Esophagus muscularis mucosa (tissue), 4 donors: ENCODE measurements at places on chromosomes 12 and 14. TPM values are rescaled to one million over a fixed set of nuclear protein-coding genes. Genes with fewer than 3 reads are reported as not detected.
A peak's percentile ranks its signal among the peaks of the same experiment; 100 is the strongest.

Gene NOS1
- 2.5 TPM for total RNA-seq

DNA sequence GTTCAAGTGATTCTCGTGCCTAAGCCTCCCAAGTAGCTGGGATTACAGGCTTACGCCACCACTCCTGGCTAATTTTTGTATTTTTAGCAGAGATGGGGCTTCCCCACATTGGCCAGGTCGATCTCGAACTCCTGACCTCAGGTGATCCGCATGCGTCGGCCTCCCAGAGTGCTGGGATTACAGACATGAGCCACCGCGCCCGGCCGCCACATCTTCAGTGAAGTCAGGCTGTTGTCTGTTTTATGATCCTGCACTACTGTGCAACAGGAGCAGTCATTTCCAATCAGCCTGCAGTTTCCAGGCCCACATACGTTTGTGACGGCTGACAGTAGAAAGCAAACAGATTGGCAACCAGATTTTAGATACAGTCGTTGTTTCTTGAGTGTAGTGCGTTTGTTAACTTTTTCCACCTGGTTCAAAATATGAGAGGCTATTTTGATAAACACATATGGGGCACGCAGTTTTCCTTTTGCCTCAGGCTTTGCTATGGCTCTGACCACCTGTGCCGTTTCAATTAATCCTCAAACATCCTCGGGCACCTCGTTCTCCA, 74.8 kb downstream of the LGMN start:
- no peak overlapping the region for H3K27ac ChIP-seq
- H3K36me3 ChIP-seq = peaks cover 32% of the 10 kb centered on the region
- no peaks in the 10 kb centered on the region for H3K27me3 ChIP-seq
- no peaks in the 10 kb centered on the region for H3K4me1 ChIP-seq
- no peak for DNase-seq

GRCh38 chr14:82084813-82085212, 551.2 kb upstream of the SEL1L start:
- H3K4me3 ChIP-seq = no peak overlapping the region
- no peak overlapping the region for H3K27ac ChIP-seq
- no peaks in the 10 kb centered on the region for H3K4me1 ChIP-seq
- no peak for DNase-seq

DNA sequence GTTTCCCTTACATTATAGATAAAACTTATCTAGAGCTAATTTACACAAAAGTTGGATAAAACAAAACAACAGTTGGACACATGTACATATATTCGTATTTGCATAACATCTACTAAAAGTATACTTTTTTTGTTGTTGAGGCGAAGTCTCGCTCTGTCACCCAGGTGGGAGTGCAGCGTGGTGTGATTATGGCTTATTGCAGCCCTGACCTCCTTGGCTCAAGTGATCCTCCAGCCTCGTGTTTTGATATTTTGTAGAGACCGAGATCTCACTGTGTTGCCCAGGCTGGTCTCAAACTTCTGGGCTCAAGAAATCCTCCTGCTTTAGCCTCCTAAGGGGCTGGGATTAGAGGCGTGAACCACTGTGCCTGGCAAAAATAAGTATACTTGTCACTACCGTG, 9.4 kb downstream of the SYNE2 start:
- DNase-seq = no peak
- no peaks in the 10 kb centered on the region for H3K36me3 ChIP-seq
- H3K4me3 ChIP-seq = no peak overlapping the region
- no peaks in the 10 kb centered on the region for H3K27me3 ChIP-seq
- H3K27ac ChIP-seq = no peak overlapping the region
- H3K4me1 ChIP-seq = peaks cover 15% of the 10 kb centered on the region

Gene KRT73
- not detected for total RNA-seq

Gene VRTN
- not detected for total RNA-seq

Gene PPP4R4
- 0.83 TPM for total RNA-seq

Gene MYL2
- not detected for total RNA-seq

DNA sequence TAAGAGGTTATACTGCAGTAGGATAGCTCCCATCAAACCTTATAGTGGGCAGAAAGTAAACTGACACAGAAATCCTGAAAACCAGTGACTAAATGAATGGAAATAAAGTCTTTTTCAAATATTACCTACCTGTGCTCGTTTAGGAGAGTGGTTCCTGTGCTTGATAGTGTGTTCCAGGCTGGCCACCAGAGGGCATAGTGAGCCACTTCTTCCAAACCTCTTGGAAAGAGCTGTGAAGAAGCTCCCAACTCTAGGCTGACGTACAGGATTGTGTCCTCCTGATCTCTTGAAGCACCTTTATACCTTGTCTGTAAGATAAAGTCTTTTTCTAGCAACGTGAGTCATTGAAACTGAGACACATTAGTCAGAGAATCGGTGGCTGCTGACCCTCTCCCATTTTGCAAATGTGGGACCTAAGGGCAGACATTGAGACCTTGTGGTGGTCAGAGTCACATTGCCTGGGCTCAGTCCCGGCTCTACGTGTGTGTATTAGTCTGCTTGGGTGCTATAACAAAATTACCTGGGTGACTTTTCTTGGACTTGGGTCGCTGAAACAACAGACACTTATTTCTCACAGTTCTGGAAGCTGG, 17.6 kb downstream of the TDP1 start:
- no peak overlapping the region for H3K27ac ChIP-seq
- no peaks in the 10 kb centered on the region for H3K4me1 ChIP-seq
- H3K27me3 ChIP-seq = no peaks in the 10 kb centered on the region
- peaks cover 34% of the 10 kb centered on the region for H3K36me3 ChIP-seq

DNA sequence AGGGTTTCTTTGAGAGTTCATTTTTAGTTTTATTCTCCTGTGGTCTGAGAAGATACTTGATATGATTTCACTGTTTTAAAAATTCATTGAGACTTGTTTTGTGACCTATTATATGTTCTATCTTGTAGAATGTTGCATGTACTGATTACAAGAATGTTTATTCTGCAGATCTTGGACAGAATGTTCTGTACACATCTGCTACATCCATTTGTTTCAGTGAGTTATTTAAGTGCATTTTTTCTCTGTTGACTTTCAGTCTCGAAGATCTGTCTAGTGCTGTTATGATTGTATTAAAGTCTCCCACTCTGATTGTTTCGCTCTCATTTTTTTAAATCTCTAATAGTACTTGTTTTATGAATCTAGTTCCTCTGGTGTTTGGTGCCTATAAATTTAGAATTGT, 1319.8 kb downstream of the TMEM121 start:
- no peak for DNase-seq
- no peaks in the 10 kb centered on the region for H3K27me3 ChIP-seq
- H3K4me1 ChIP-seq = no peaks in the 10 kb centered on the region
- no peak overlapping the region for H3K4me3 ChIP-seq
- no peaks in the 10 kb centered on the region for H3K36me3 ChIP-seq

DNA sequence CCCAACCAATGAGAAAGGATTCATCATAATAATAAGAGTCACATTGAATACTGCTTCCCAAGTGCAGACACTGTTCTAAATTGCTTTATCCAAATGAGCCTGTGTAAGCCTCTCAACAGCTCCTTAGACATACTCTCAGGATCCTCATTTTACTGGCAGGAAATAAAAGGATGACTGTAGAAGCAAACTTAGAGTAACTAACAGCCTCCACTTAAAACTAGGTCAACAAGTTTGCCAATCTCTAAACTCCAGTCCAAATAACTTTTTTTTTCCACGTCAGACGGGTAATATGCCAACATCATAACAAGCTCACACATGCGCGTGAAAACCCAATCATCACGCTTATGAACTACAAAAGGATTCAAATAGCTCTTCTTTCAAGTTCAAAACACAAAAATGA, 15.3 kb upstream of the DPF3 start:
- H3K36me3 ChIP-seq = no peaks in the 10 kb centered on the region
- no peak for DNase-seq
- no peaks in the 10 kb centered on the region for H3K27me3 ChIP-seq
- H3K4me3 ChIP-seq = no peak overlapping the region
- peak overlapping the region; percentile 5 for H3K27ac ChIP-seq

DNA sequence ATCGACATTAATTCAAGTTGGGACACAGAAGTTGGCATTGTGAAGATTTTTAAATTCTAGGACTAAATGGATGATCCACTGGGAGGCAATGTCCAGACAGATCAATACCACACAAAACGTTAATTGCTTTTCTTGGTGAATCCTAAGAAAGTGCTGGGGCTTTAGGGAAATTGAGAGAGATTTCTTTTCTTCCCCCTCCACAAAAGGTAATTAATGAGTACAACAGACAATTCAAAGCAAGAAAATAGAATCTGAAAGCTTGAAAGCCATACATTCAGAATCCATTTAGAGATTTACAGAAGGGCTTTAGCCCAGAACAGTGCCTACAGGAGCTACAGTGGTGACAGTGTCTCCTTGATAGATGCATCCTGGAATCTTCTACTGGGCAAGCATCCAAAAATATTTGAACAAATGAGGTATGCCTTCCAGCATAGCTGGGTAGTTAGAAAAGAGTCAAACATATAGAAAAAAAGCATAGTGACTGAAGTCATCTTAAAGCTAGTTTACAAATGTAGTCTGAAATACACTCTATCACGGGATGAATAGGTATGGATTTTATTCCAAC, 718.1 kb downstream of the DIO2 start:
- H3K36me3 ChIP-seq = no peaks in the 10 kb centered on the region
- no peak overlapping the region for H3K4me3 ChIP-seq
- H3K4me1 ChIP-seq = peaks cover 7% of the 10 kb centered on the region
- no peak for DNase-seq
- no peaks in the 10 kb centered on the region for H3K27me3 ChIP-seq
- H3K27ac ChIP-seq = no peak overlapping the region

DNA sequence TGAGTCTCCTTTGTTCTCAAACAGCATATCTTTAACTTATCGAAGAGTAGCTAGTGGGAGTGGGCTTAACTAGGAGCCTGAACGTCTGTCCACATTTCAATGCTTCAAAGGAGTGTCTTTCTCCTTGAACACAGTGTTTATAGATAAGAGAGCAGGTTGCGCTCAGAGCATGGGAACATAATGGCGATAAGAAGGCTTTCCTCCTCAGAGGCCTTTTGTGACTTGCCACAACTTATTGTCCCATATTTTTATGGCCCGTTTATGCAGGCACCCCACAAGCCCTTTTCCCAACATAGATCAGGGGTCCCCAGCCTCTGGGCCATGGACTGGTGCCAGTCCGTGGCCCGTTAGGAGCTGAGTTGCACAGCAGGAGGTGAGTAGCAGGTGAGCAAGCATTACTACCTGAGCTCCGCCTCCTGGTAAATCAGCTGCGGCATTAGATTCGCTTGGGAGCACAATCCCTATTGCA, 2.6 kb upstream of the DDX47 start:
- H3K4me1 ChIP-seq = peaks cover 34% of the 10 kb centered on the region
- no peaks in the 10 kb centered on the region for H3K27me3 ChIP-seq
- DNase-seq = no peak
- H3K36me3 ChIP-seq = peaks cover 7% of the 10 kb centered on the region
- no peak overlapping the region for H3K27ac ChIP-seq

DNA sequence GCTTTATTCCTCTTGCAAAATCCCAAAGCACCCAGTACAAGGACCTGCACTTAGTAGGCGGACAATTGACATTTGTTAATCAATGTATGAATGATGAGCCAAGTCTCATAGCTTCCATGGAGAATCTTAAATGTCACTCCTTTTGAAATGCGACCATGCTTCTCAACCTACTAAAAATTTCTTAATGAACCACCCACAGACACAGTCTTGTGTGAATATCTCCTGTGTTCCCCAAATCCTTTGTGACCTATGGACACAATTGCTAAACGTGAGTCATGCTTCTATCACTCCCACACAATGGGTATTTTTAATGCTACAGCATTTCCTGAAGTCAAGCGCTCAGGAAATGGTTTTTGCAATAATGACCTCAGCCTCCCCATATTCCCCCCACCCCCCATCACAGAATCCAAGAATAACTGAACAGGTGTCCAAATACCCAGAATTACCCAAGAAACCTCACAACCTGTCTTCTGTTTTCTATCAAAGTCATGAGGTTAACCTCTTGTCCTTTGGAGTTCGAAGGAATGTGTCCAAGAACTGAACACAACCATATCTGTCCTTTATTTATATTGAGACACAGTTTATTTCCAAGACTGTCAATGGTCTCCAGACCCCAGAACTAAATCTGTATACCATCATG, 163.6 kb upstream of the PLEKHG7 start:
- H3K36me3 ChIP-seq = no peaks in the 10 kb centered on the region
- H3K4me1 ChIP-seq = peaks cover 36% of the 10 kb centered on the region
- no peak overlapping the region for H3K4me3 ChIP-seq
- no peak overlapping the region for H3K27ac ChIP-seq

- peaks cover 11% of the 10 kb centered on the region for H3K4me1 ChIP-seq
- DNase-seq = no peak
- H3K36me3 ChIP-seq = no peaks in the 10 kb centered on the region
- H3K27ac ChIP-seq = no peak overlapping the region
- no peak overlapping the region for H3K4me3 ChIP-seq
Measured at GRCh38 chr14:51160871-51161270, 66.0 kb upstream of the TRIM9 start.

GRCh38 chr14:53062856-53063255, 90.3 kb downstream of the DDHD1 start:
- no peak overlapping the region for H3K4me3 ChIP-seq
- no peaks in the 10 kb centered on the region for H3K36me3 ChIP-seq
- peaks cover 4% of the 10 kb centered on the region for H3K4me1 ChIP-seq
- H3K27me3 ChIP-seq = no peaks in the 10 kb centered on the region
- no peak overlapping the region for H3K27ac ChIP-seq
- no peak for DNase-seq

GRCh38 chr12:114263056-114263805, 142.7 kb downstream of the TBX5 start:
- H3K36me3 ChIP-seq = no peaks in the 10 kb centered on the region
- DNase-seq = no peak
- no peaks in the 10 kb centered on the region for H3K27me3 ChIP-seq

DNA sequence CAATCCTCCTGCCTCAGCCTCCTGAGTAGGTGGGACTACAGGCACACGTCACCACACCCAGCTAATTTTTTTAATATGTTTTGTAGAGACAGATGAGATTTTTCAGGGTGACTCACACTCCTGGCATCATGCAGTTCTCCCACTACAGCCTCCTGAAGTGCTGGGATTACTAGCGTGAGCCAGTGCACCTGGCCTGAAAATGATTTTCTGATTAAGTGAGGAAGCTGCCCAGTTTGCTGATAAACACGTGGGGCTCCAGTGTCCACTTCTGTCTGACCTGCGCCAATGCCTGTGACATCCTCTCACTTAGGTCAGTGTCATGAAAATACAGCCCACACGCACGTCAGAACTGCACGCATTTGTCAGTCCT, 37.0 kb upstream of the SFSWAP start:
- H3K36me3 ChIP-seq = no peaks in the 10 kb centered on the region
- H3K27ac ChIP-seq = no peak overlapping the region
- no peaks in the 10 kb centered on the region for H3K4me1 ChIP-seq
- H3K4me3 ChIP-seq = no peak overlapping the region

DNA sequence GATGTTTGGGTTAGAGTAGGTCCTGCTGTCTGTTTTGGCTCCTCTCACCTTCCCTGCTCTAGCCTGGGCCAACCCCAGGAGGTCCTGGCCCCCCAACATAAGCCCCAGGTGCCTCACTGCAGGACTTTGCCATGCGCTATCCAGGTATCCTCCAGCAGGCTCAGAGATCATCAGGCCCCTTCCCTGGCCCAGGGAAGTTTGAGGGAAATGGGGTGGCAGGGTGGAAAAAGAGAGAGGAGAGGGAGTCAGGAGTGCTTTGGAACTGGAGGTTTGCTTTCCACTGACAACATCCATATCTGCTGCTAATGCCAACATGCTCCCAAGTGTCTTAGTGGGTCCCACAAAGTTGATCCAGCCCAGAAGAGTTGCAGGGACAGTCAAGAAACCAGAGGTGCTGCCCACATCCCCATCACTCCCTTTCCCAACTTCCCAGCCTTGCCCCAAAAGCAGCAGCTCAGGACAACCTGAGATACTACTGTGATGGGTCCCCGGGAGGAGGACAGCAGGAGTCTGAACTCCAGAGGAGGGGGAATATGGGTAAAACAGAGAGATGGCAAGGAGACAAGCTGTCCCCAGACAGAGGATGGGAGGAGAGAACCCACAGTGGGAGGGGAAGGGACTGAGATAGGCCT, 677 bp downstream of the TNS2 start:
- peak overlapping the region; percentile 76 for H3K4me3 ChIP-seq
- H3K36me3 ChIP-seq = peaks cover 2% of the 10 kb centered on the region
- no peaks in the 10 kb centered on the region for H3K27me3 ChIP-seq
- no peak for DNase-seq
- peak overlapping the region; percentile 97 for H3K27ac ChIP-seq
